Stimulated activated CD8-positive, alpha-beta memory T cell treated with anti-CD3 and anti-CD28 coated beads, Interleukin-7, amount 100 ng/mL, for 1 hour (primary cell): ENCODE measurements at places on chromosomes 2 and 18.

DNA sequence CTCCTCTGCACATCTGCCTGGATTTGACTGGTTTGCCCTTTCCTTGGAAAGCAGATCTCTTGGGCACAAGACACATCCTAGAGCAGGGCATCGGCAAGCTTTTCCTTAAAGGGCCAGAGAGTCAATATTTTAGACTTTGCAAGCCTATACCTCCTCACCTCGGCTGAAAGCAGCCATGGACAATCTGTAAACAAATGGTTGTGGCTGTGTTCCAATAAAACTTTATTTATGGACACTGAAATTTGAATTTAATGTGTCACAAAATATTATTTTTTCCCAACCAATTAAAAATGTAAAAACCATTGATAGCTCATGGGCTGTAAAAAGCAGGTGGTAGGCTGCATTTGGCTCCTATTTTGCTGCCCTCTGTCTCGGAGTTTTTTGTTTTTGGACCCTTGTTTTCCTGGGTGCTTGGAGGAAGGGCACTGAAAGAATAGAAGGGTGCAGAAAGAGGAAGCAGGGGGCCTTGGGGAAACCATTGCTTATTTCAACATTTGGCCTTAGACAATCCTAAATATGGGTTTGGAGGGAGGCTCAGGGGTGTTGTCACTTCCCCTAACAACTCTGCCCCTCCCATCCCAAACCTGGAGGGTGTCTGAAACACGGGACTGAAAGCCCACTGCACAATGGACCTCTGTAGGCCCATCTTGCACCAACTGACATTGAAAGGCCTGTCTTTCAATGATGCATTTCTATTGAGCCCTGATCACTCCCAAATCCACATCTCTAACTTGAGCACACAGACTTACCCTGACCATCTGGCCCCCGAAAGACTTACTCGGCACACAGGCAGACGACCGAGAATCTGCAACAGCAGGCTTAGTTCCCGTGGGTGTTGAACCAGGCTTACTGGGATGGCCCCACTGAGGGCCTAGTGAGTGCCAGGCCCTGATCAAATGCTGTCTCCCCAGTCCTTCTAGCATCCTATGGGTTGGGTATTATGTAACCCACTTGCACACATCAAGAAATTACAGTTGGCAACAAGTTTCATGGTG, 7.1 kb upstream of the ZFP36L2 start:
- DNase-seq = no peak

DNA sequence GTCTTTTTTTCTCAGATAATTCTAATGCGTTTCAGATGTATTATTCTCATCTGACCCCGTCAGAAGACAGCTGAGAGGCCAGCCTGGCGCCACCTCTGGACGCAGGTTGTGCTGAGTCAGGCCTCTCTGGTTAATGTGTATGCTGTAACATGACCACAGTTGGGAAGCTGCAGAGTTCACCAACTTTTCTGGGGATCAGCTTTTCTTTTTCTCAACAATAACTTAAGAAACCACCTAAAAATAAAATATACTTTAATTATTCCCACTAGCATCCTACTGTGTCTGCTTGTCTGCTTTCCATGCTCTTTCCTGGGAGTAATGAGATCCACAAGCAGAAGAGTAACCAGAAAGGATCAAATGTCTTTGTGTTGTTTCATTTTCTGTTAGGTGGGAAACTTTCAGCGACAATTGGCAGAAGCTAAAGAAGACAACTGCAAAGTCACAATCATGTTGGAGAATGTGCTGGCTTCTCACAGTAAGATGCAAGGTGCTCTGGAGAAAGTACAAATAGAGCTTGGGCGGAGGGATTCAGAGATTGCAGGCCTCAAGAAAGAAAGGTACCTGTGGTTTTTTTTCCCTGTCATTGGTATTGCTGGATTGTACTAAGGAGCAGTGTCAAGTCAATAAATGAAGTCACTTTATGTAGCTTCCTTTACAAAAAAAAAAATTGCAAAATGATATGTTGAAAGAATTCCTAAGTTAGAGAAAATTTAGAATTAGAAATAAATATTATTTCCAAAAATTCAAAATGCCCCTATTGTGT, 79.8 kb downstream of the CCDC150 start:
- no peak for DNase-seq

DNA sequence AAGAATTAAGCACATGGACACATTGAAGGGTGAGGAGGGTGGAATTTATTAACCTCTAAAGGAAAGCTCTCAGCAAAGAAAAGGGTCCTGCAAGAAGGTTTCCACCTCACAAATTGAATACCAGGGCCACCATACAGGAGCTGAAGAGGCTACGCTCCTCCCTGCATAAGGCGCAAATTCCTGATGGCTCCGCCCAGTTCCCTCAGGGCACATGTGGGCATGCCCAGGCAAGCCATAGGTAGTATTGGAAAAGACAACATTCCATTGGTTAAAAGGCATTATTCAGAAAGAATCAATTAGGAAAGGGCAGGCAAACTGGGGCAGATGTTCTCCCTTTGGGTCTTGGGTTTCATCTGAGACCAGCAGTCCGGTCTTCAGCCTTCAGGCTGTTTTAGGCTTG, 161.2 kb downstream of the PTPRM start:
- no peak for DNase-seq

- DNase-seq = no peak
Measured at GRCh38 chr2:210584834-210585233, 28.4 kb downstream of the CPS1 start.

DNA sequence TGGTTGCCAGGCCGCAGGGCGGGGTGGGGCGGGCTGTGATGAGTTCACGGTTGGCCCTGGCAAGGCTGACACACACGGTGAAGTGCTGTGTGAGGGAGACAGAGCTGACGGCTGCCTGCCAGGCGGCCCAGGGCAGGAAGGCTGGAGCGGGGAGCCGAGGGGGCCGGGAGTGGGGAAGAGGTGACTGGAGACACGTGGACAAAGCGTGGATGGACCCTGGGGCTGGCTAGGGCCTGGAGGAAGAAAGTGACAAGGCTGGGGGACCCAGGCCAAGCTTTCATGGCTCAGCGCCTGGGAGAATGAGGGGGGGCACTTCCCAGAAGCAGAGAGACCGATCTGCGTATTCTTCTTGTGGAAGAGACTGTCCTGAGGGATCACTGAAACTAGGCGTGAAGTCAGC, 123.2 kb downstream of the DYSF start:
- DNase-seq = no peak

GRCh38 chr2:33090553-33091134, 143.9 kb downstream of the LTBP1 start:
- DNase-seq = no peak

DNA sequence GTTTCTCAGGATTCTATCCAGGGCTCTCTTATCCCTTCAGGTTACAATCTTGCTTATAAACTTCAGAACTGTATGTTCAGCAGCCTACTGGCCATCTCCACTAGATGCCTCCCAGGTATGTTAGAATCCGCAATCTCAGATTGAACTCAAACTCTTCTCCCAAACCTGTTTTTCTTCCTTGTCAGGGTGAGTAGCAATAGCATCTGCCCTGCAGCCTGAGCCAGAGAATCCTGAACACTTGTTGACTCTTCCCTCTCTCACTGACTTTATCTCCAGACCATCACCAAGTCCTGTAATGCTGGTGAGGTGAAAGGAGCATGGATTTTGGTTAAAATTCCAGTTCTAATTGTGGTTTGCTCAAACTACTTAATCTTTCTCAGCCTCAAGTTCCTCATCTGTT, 82.6 kb upstream of the ALPP start:
- DNase-seq = no peak

DNA sequence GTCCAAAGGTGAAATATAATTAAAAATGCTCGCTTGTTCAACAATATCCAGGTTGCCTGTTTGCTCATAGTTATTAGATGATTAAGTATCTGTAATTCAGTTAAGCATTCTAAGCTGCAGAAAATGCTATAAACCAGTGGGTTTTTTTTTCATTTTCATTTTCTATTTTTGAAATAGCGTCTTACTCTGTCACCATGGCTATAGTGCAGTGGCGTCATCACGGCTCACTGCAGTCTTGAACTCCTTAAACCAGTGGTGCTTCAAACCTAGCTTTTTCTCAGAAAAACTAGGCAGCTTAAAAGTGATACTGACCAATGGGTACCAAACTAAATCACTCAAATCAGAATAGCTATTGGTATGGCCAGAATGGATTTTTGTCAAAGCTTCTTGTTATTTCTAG, 925.2 kb downstream of the TSN start:
- DNase-seq = no peak

- DNase-seq = no peak
Measured at GRCh38 chr2:235143789-235144188, 192.0 kb downstream of the SH3BP4 start.
